ENCODE measurements at places on chromosomes 1 and 21.

GRCh38 chr1:246020211-246020954 lies 486.7 kb downstream of the SMYD3 start:
- DNase-seq, result no peak

DNA sequence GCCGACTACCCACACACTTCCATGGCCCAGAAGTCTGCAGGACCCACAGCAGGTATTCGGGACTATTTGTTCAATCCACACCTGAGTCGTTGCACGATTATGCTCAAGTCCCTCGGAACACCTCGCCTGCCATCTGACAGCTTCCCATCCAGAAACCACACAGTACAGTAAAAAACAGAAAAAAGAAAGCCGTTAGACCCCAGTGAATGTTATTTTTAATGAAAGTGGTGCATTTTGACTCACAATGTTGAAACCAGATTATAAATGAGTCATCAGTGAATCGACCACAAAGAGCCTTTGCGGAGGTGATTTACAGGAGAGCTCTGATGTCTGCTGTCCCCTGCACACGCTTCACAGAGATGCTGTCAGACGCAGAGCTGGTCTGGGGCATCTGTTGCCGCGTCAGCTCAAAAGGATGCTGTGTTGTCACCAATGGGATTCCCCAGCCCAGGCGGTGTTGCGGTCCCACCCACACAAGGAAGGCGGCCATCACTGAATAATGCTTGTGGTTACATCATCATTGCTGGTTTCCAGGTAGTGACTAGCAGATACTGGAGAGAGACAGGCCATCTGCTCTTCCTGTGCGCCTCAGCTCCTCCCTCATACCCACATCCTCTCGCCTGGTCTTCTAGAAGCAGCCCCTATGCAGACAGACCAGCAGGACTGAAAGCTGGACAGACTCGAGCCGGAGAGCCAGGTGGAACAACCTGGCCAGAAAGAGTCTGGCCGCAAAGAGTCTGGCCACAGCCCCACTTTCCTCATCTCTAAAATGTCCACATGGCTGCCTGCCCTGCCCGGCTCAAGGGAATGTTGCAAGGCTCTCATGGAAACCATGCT lies 116.8 kb downstream of the TOMM20 start:
- peak; percentile 88 for DNase-seq

GRCh38 chr1:211804915-211805314 lies 25.6 kb downstream of the LPGAT1 start:
- no peak for DNase-seq

GRCh38 chr1:237048803-237049202 lies 6.8 kb downstream of the RYR2 start:
- DNase-seq, result no peak

GRCh38 chr1:6392809-6393399 lies 663 bp downstream of the ACOT7 start:
- DNase-seq, result peak; percentile 6

DNA sequence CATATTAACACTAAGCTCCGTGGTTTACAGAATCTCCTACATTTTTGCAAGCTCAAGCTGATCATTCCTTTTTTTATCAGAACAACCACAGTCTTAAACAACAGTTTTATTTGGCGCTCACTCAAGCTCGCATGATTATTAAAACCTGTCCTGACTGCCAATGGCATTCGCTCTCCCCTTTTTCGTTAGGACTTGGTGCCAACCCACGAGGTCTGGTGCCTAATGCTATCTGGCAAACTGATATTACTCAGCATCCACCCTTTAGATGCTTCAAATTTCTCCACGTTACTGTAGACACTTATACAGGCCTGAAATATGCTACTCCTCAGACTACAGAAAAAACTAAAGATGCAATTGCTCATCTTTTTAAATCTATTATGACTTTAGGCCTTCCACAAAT lies 23.0 kb upstream of the ITLN1 start:
- DNase-seq, result no peak

DNA sequence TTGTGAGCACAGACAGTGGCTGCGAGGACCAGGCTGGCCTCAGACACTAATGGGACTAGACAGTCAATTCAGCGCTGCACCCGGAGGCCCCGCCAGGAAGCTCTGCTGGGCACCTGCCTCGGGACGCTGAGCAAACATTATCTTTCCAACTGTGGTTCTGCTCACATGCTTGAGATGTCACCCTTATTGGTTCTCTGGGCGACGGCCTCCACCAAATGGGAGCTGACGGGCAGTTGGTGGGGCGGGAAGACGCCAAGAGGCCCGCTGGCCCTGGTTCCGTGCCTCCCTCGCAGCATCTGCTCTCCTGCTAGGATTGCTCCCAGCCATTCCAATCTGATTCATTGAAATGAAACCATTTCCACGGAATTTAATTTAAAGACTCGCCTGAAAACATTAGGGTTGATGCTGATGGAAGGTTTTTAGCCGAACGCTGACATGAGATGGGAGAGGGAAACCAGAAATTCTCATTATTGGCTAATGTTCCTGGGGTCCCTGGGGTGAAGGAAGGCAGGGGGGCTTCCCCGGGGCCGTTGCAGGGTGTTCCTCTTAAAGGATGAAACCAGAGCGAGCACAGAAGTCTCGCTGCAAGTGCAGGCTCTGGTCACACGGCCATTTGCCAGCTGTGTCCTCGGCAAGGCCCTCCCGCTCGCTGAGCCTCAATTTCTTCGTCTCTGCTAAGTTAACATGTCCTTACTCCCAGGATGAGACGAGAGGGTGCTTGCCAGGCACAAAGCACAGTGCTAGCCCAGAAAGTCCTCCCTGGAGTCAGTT lies 512.2 kb downstream of the NPHP4 start:
- DNase-seq, result no peak

GRCh38 chr1:91846007-91846638 lies 39.8 kb downstream of the TGFBR3 start:
- no peak for DNase-seq

DNA sequence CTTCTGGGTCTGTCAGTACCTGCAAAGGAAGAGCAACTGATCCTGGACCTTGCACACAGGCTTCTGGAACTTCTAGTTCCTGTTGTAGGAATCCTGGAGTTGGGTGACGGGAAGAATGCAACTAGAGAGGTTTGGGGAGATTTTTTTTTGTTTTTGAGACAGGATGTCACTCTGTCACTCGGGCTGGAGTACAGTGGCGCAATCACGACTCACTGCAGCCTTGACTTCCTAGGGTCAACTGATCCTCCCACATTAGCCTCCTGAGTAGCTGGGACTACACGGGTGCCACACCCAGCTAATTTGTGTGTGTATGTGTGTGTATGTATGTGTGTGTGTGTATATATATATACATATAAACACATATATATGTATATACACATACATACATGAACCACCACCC lies 18.8 kb downstream of the ENTREP3 start:
- no peak for DNase-seq

DNA sequence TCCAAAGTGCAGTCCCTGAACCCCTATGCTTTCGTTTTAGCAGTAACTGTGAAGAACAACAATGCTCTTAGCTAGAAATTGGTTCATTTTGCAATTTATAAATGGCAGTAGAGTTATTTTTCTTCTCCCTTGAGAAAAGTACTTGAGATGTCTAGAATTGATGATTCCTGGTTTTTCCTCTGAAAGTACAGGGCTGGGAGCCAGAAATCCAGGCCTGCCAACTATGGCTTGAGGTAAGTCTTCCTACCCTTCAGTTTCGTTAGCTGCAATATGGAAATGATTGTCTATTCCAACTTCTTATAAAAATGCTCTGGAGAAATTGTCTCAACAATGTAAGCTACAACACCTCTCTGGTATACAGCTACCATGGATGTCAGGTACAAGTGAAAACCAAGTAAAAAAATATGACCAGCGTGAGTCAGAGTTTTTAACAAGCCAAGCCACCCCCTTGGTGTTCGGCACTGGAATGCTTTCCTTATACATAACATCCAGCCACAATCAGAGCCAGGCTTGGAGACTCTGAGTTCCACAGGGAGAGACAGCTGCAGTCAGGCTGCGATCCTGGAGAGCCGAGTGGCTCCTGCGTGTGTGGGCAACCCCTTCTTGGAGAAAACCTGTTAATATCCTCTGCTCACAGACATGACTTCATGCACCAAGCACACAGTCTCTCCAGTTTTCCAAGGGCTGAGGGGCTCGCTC lies 22.0 kb downstream of the TSPAN2 start:
- DNase-seq, result no peak

DNA sequence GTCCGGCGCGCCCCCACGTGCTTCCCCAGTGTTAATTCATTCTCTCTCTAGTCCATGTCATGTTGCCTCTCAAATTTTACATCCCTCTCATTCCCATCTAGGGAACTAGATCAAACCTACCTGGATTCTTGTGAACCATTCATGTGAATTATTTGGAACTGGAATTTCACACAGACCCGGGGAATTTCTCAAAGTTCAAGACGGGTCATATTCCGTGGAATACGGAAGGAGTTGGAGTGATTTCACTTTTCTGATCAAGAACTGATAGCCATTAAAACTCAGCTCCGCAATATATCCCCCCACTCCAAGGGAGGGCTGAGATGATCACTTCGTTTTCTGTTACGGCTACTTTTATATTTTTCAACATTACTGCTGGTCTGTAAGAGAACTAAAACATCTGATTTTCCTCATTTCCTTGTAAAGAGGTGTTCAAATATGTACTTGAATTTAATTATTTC lies 1.0 kb upstream of the ENO1 start:
- DNase-seq, result no peak

GRCh38 chr1:115136706-115137105 lies 47.4 kb upstream of the TSPAN2 start:
- DNase-seq, result no peak

DNA sequence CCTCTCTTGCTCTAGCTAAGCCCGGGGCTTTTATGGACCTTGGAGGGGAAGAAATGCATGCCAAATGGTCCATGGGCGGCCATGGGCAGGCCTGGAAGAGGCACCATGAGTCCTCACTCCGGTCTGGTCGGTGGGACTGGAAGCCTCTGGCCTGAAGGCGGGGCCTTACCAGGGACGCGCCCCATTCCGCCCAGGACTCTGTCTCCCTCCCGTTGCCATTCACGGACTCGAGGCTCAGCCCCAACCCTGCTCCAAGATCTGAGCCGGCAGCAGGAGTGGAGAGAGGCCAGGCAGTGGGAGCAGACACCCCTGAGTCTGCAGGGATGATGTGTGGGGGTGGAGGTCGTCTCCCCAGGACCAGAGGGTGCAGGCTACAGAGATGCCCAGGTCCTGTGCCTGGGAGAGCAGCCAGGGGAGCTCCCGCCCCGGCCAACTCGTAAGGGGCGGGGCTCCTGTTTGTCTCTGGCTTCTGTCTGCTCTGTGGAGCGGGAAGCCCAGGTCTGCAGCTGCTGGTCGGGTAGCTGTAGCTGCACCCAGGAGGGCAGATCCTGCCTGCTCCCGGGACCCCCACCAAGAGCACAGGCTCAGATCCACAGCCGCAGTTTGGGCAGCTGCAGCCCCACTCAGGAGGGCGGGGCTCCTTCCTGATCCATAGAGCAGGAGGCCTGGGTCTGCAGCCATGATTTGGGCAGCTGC lies 8.3 kb upstream of the KANK4 start:
- no peak for DNase-seq

DNA sequence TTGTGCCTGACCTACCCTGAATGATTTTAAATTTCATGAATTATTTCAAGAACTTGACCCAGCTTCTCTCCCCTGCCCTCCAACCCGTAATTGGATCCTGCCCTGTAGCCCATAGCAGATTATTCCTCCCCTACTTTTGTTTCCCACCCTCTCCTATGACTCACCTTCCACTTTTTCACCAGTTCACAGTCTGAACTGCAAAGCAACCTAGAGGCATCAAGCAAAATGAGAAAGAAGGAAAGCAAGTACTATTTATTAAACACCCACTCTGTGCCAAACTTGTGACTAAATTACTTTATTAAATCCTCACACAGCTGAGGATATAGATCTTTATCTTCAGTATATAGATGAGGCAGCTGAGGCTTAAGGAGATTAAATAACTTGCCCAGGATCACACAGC lies 20.7 kb upstream of the IKBKE start:
- DNase-seq, result no peak

GRCh38 chr21:42807938-42808613 lies 71.3 kb downstream of the WDR4 start:
- no peak for DNase-seq

DNA sequence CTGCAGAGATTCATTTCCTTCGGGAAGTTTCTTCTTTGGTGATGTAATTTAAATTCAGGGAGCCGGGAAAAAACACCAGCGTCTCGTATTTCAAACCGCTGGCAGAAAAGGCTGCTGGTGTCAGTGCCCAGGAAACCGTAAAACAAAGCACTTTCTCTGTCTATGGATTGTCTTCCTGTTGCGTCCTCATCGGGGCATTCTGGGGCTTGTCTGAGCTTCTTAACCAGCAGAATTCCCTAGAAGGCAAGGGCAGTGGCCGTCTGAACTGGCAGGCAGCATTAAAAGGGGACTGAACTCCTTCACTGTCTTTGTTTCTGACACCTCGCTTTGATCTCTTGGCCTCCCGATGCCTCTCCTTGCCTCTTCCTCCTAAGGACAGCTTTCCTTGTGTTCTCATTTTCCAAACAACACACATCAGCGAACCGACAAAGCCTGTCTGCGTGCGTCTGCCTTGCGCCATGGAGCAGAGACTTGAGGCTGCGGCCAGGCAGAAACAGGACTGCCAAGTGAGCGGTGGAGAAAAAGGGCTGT lies 391.6 kb upstream of the VAMP3 start:
- no peak for DNase-seq

DNA sequence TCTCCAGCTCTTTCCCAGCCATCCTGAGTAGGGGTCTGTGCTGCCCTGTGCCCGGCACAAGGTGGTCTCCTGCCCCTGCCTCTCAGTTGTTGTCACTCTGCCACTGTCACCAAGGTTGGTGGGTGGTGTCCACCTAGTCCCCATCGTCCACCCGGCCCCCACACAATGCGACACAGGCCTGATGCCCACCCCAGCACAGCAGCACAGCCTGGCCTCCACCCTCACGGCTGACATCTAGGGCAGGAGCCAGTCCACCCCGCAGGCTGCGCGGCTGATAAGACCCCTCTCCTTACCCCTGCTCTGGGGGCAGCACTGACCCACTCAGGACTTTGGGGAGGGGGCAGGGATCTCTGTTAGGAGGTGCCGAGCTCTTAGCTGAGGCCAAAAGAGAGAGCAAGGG lies 198.3 kb downstream of the LIPI start:
- DNase-seq, result no peak

DNA sequence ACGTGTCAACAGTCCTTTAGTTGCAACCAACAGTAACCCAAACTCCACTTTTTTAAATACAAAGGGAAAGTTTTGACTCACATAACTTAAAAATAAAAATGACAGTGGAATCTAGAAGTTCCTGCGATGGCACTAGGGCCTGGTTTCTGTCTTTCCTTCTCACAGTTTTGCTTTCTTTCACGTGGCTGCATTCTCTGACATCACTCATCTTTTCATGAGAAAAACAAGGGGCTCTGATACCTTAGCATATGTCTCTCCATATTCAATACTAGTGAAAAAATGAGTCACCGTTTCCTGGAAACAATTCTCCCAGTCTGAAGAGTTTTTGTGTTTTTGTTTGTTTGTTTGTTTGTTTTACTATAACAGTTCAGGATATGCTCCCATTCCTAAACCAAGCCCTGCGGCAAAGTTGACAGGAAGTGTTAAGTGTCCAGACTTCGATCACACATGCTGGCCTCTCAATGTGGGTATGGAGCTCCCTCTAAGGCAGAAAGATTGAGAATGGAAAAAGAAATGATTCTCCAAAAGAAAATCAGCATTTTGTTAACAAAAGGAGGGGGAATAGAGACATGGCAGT lies 483.3 kb downstream of the TTLL7 start:
- DNase-seq, result no peak

GRCh38 chr1:216154063-216154462 lies 269.2 kb downstream of the USH2A start:
- no peak for DNase-seq

- DNase-seq, result no peak
These were observed 82.2 kb upstream of the AK4 start for GRCh38 chr1:65065524-65066418.

GRCh38 chr1:27624467-27625178 lies 10.4 kb downstream of the FGR start:
- no peak for DNase-seq

GRCh38 chr1:177710696-177711620 lies 258.9 kb downstream of the SEC16B start:
- DNase-seq, result no peak
